Large intestine (tissue), 12 donors: ENCODE measurements at places on chromosomes 7 and 10.

- no peaks in the 10 kb centered on the region for H3K27me3 ChIP-seq
- peak; percentile 34 for DNase-seq
- no peaks in the 10 kb centered on the region for H3K4me1 ChIP-seq
- peaks cover 13% of the 10 kb centered on the region for H3K36me3 ChIP-seq
- H3K27ac ChIP-seq: no peak overlapping the region
- H3K4me3 ChIP-seq: no peak overlapping the region
These were observed 87.2 kb downstream of the NRF1 start for GRCh38 chr7:129698516-129699418.

DNA sequence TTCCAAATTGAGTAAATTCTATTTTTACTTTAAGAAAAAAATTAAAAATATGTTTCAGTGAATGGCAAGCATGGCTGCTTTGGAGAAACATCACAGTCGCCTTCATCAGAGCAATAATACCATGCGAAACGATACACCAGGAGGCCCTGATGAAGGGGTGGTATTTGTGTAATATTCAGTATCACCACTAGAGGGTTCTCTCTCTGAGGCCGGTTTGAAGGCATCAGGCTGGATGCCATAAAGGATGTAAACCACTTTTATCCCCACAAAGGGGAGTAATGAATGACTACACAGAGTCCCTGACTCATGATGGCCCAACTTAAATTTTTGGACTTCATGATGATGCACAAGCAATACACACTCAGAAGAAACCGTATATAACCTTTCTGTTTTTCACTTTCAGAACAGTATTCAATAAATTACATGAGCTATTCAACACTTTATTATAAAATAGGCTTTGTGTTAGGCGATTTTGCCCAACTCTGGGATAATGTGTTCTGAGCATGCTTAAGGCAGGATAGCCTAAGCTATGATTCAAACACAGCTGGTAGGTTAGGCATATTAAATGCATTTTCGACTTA, 95.5 kb downstream of the PPP1R17 start:
- H3K36me3 ChIP-seq: no peaks in the 10 kb centered on the region
- peak; percentile 30 for DNase-seq
- H3K27me3 ChIP-seq: no peaks in the 10 kb centered on the region
- H3K4me1 ChIP-seq: no peaks in the 10 kb centered on the region
- no peak overlapping the region for H3K4me3 ChIP-seq
- no peak overlapping the region for H3K27ac ChIP-seq

DNA sequence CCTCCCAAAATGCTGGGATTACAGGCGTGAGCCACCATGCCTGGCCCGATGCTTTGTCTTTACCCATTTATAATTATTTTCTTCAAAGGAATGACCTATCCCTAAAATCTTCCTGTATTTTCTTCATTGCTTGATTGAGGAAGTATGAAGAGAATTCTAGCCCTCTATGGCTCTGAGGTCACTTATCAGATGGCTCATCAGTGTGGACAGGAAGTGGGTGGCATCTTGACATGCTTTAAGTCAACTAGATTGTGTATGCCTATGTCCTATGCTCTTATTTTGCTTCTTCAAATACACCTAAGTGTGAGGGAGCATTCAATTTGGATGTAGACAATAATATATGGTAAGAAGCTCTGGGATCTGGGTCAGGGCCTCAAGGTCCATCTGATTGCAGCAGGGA, 1020.5 kb downstream of the LRMDA start:
- no peaks in the 10 kb centered on the region for H3K36me3 ChIP-seq
- H3K27me3 ChIP-seq: no peaks in the 10 kb centered on the region
- no peak overlapping the region for H3K27ac ChIP-seq
- H3K4me1 ChIP-seq: no peaks in the 10 kb centered on the region
- no peak overlapping the region for H3K4me3 ChIP-seq

DNA sequence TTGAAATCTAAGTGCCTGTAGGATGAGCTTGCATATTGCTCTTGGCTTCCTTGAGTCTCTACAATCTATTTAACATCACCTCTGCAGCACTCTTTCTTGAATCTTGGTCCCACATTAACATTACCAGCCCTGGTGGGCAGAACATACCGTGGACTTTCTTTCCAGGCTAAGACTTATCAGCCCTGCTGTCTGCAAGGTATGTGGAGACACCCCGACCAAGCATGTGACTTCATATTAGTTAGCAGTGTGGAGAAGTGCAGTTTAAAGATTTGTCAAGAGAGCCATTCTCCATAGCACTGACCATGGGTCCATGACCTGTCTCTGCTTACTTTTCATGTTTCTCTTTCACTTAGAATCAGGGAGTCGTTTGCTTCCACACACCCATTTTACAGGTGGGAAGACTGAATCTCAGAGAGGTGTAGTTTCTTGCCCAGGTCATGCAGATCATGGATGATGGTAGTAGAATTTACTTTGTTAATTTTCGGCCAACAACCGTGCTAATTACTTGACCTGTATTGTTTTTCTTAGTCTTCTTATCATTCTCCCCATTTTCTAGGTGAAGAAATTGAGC, 6.0 kb downstream of the CCNY start:
- no peak overlapping the region for H3K4me3 ChIP-seq
- peaks cover 15% of the 10 kb centered on the region for H3K4me1 ChIP-seq
- peak overlapping the region; percentile 50 for H3K27ac ChIP-seq

GRCh38 chr7:3899559-3899991, 598.5 kb downstream of the SDK1 start:
- no peak overlapping the region for H3K27ac ChIP-seq
- DNase-seq: no peak
- no peaks in the 10 kb centered on the region for H3K27me3 ChIP-seq
- H3K36me3 ChIP-seq: no peaks in the 10 kb centered on the region
- H3K4me1 ChIP-seq: no peaks in the 10 kb centered on the region

DNA sequence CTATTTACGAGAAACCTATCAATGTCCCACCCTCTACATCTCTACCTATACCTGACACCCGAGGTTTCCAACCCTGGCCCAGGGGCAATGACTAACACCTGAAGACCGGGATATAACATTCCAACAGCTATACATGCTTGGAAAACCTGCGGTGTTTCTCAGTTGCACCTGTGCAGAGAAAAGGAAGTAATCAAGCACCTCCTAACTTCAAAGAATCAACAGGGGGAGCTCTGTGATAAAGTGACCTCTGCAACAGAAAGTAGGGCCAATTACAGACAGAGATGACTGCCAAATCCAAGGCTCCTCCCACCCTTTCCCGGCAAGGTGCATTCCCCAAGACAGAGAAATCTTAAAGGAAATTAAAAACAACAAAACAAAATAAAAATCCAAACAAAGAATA, 41.3 kb downstream of the CCDC6 start:
- H3K4me1 ChIP-seq: no peaks in the 10 kb centered on the region
- H3K27me3 ChIP-seq: no peaks in the 10 kb centered on the region
- H3K27ac ChIP-seq: no peak overlapping the region
- peaks cover 3% of the 10 kb centered on the region for H3K36me3 ChIP-seq
- DNase-seq: peak; percentile 28

DNA sequence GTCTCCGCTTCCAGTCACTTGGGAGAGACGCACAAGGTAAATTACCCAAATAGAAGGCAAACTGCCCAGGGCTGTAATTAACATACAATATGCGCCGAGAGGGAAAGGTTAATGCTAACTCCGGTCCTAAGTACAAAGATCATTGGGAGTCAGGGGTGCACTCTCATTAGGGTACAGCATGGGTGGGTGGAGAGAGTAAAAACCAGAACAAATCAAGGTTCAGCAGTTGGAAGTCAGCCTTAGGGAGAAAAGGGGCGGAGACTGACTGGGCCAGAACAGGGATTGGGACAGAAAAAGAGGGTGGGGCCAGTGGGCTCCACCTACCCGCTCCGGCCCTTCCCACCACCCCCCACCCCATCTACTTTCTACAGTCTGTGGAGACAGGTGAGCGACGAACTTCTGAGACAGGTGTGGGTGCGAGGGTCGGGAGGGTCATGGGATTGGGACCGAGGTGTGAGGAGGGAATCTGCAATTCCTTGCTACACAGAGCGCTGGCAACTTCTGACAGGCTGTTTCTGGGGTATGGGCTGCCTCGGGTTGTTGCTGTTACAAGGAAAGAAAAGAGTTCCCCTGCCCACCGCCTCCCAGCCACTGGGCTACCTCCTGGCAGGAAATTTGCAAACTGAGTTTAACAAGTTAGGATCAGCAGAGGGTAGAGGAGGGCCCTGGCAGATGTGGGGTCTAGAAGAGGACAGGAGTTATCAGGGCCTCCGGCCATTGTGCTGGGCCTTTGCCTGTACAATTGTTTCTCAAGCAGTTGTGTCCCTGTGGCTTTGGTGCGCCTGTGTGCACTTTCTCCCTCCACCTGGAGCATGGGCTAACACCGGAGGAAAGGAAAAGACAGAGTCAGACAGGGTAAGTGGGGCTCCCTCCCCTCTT, at the start of gene TMEM139:
TMEM139 (plus strand) TSS at position 368 of the 879 bp plus-strand sequence. CDS start 1,000 bp downstream, outside the sequence.
- H3K4me1 ChIP-seq: peaks cover 43% of the 10 kb centered on the region
- peaks cover 2% of the 10 kb centered on the region for H3K36me3 ChIP-seq
- peak within 1 kb of the TSS; percentile 41 for H3K4me3 ChIP-seq

- H3K4me3 ChIP-seq: peak within 1 kb of the TSS; percentile 99
- no peaks in the 10 kb centered on the region for H3K27me3 ChIP-seq
- H3K27ac ChIP-seq: peak within 1 kb of the TSS; percentile 89
- peaks cover 73% of the 10 kb centered on the region for H3K4me1 ChIP-seq
- H3K36me3 ChIP-seq: peaks cover 16% of the 10 kb centered on the region
- DNase-seq: no peak
These were observed at the start of gene TTYH3 for GRCh38 chr7:2631946-2632732. Gene TTYH3 (plus strand): TSS chr7:2631986. CDS start chr7:2632156, 170 bp downstream.

DNA sequence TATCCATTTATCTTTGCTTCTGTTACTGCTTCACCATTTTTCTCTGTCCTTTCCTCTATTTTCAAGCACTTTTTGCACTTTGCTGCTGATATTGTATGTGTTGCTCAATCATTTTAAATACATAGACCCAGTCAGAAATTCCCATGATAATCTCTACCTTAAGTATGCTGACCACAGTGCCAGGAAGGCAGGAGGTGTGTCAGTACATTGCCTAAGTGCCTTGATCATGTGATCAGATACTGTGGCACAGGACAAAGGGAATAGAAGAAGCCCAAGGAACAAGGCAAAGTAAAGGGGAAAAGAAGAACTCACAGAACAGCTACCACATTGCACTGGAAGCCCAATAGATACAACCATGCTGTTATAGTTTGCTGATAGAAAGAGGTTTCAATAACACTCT, 53.7 kb upstream of the CD36 start:
- H3K27ac ChIP-seq: peak overlapping the region; percentile 51
- peak; percentile 91 for DNase-seq
- no peak overlapping the region for H3K4me3 ChIP-seq

GRCh38 chr10:111784946-111785465, 398.6 kb downstream of the GPAM start:
- no peak overlapping the region for H3K4me3 ChIP-seq
- no peaks in the 10 kb centered on the region for H3K27me3 ChIP-seq
- H3K27ac ChIP-seq: no peak overlapping the region
- H3K36me3 ChIP-seq: no peaks in the 10 kb centered on the region

GRCh38 chr7:102178410-102178809, 108.3 kb upstream of the SH2B2 start:
- no peak for DNase-seq
- no peak overlapping the region for H3K4me3 ChIP-seq
- no peaks in the 10 kb centered on the region for H3K27me3 ChIP-seq
- H3K4me1 ChIP-seq: no peaks in the 10 kb centered on the region
- H3K36me3 ChIP-seq: peaks cover 68% of the 10 kb centered on the region
- no peak overlapping the region for H3K27ac ChIP-seq

- no peak overlapping the region for H3K27ac ChIP-seq
- no peak overlapping the region for H3K4me3 ChIP-seq
- H3K36me3 ChIP-seq: no peaks in the 10 kb centered on the region
- H3K4me1 ChIP-seq: no peaks in the 10 kb centered on the region
These were observed 204.7 kb downstream of the ADARB2 start for GRCh38 chr10:1532636-1533035.

- no peak overlapping the region for H3K4me3 ChIP-seq
- no peaks in the 10 kb centered on the region for H3K4me1 ChIP-seq
- no peaks in the 10 kb centered on the region for H3K27me3 ChIP-seq
- H3K27ac ChIP-seq: no peak overlapping the region
- no peak for DNase-seq
These were observed 246.3 kb upstream of the VWC2 start for GRCh38 chr7:49527182-49527581.

DNA sequence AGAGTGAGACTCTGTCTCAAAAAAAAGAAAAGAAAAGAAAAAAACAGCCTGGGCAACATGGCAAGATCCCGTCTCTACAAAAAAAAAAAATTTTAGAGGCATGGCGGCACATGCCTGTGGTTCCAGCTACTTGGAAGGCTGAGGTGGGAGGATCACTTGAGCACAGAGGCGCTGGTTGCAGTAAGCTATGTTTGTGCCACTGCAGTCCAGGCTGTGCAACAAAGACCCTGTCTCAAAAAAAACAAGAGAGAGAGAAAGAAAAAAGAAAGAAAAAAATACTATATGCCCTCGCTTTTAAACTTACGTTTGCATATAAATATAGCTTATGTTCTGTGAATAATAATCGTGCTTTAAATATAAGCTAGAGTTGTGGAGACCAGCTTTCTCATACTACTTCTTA, 11.2 kb downstream of the HACD1 start:
- no peaks in the 10 kb centered on the region for H3K36me3 ChIP-seq
- no peak overlapping the region for H3K27ac ChIP-seq
- DNase-seq: no peak
- no peaks in the 10 kb centered on the region for H3K4me1 ChIP-seq

- no peak overlapping the region for H3K4me3 ChIP-seq
- no peaks in the 10 kb centered on the region for H3K36me3 ChIP-seq
- no peaks in the 10 kb centered on the region for H3K4me1 ChIP-seq
- no peak overlapping the region for H3K27ac ChIP-seq
These were observed 35.6 kb upstream of the C10orf90 start for GRCh38 chr10:126705951-126706565.

GRCh38 chr7:20911081-20911480, 124.4 kb upstream of the SP8 start:
- no peak overlapping the region for H3K27ac ChIP-seq
- H3K4me3 ChIP-seq: no peak overlapping the region
- no peaks in the 10 kb centered on the region for H3K27me3 ChIP-seq
- no peaks in the 10 kb centered on the region for H3K36me3 ChIP-seq

- no peak overlapping the region for H3K27ac ChIP-seq
- no peak for DNase-seq
- no peaks in the 10 kb centered on the region for H3K4me1 ChIP-seq
These were observed 43.6 kb upstream of the DIP2C start for GRCh38 chr10:733086-733485.

DNA sequence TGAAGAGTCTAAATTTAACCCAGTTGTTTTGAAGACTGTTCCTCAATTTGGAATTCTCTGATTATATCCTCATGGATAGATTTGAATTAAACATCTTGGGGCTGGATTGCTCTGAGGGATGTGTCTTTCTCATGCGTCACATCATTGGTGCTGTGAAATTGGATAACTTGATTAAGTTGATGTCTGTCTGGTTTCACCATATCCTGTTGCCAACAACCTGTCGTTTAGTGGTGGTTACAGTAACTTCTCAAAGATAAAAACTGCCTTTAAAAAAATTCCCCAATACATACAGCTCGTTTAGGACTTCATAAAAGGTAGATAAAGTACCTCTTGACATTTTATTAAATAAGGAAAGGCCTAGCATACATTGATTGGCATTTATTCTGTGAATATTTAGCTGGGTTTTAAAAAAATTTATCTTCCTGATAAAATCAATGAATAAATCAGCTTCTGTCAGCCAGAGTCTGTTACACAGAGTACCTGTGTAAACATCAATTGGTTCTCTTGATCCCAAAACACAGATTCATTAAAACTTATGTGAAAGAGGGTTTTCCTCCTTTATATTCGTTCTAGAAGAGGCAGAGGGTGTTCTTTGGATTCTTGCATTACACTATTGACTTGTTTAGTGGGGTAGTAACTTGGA, 10.5 kb downstream of the CRCP start:
- DNase-seq: no peak
- H3K4me1 ChIP-seq: no peaks in the 10 kb centered on the region
- H3K4me3 ChIP-seq: no peak overlapping the region
- no peaks in the 10 kb centered on the region for H3K27me3 ChIP-seq

- no peak for DNase-seq
- no peaks in the 10 kb centered on the region for H3K27me3 ChIP-seq
- H3K4me3 ChIP-seq: no peak overlapping the region
- H3K36me3 ChIP-seq: no peaks in the 10 kb centered on the region
- H3K4me1 ChIP-seq: no peaks in the 10 kb centered on the region
These were observed 84.7 kb upstream of the PTER start for GRCh38 chr10:16352146-16352545.
